Cardiac septum (tissue), 1 donor: ENCODE measurements at places on chromosomes 3 and 15. TPM values are rescaled to one million over a fixed set of nuclear protein-coding genes. Genes with fewer than 3 reads are reported as not detected.
A peak's percentile ranks its signal among the peaks of the same experiment; 100 is the strongest.

- peak; percentile 76 for DNase-seq
These were observed 407.6 kb downstream of the ZIC1 start for GRCh38 chr3:147816752-147817151.

DNA sequence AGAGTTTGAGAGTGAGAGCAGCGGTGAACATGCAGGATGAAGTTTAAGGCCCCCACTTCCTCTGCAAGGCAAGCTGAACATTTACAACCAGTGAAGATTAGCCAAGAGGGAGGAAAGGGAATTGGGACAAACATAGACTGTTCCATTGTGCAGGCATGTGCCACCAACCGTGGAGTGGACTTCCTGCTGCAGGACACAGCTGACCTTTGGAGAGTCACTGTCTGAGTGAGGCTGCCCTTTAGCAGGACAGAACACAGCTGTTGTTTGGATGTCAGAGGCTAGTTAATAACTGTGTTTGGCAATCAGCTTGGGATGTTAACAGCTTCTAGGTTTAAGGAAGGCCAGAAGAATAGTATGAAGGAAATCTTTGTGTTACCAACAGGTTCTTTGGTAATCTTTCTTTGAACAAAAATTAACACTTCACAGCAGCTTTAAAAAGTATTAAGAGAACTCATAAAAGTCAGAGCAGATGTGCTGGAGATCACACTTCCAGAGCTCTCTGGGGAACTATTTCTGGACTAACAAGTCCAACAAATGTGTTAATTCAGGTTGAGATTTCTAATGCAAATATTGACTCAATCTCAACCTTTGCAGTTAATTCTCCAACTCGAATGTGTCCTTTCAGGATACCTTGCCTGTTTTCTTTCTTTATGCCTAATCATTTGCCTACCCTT is 31.4 kb downstream of the CTDSPL start:
- DNase-seq: peak; percentile 81

DNA sequence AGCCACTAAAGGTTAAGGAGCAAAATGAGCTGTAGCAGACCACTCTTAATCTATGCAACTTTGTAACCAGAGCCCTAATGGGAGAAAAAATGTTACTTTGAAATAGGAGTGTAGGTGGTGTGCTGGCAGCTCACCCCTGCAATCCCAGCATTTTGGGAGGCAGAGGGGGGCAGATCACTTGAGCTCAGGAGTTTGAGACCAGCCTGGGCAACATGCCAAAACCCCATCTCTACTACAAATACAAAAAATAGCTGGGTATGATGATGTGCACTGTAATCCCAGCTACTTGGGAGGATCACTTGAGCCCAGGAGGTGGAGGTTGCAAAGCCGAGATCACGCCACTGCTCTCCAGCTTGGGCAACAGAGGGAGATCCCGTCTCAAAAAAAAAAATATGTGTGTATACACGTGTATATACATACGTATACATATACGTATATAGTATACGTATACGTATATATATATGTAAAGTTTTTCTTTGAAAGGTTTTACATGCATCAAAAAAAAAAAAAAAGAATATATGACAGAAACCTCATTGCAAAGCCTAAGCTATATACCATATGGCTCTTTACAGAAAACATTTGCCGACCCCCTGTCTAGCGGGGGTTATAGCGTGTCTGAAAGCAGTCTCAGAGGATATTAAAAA is 15.7 kb downstream of the CAPN7 start:
- DNase-seq: no peak

DNA sequence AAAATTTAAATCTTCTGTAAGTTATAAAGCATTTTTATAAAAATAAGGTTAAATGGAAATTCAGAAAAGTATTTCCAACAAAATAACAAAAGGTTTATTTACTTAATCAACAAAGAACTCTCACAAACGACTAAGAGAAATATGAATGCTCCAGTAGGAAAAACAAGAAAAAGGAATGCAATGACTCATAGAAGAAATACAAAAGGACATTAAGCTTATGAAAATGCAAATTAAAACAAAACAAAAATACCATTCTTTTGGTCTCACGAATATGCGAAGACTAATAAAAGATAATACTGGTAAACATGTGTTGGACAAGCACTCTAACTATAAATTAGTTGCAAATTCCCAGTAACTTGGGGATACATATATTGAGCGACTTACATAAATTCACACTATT is 17.5 kb upstream of the TBC1D5 start:
- no peak for DNase-seq

DNA sequence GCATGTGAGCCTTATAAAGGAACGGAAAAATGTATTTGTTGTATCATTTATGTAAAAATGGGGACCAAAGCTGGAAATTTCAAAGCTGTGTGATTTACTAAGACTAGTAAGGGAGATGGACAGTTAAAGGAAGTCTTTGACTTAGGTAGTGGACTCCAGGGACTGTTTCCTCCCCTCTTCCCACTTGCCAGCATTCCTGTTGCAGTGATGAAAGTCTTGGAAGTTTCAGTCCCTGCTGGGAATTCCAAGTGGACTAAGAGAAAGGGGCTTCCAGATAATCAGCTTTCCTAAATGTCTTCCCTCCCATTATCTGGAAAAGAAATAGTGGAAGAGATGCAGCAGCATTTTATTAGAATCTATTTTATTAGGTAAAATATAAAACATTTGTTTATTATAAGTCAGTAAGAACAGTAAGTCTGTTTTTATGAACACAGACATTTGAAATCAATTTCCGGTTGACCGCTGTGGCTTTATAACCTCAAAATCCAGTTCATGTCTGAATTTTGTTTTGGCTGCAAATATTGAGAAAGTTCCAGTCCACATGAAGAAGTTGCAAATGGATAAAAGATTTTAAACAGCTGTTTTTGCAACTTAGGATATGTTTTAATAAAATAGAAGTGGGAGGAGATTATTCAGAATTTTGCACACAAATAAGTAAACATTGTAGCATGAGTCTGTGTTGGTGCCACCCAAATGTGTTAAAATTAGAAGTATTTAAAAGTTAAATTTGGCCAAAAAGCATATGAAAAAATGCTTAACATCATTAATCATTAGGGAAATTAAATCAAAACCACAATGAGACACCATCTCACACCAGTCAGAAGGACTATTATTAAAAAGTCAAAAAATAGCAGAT is 141.8 kb downstream of the IL20RB start:
- DNase-seq: no peak

- DNase-seq: no peak
These were observed 55.4 kb downstream of the OCA2 start for GRCh38 chr15:28043691-28044091.

GRCh38 chr15:51105430-51106016 is 10.8 kb upstream of the TNFAIP8L3 start:
- no peak for DNase-seq

DNA sequence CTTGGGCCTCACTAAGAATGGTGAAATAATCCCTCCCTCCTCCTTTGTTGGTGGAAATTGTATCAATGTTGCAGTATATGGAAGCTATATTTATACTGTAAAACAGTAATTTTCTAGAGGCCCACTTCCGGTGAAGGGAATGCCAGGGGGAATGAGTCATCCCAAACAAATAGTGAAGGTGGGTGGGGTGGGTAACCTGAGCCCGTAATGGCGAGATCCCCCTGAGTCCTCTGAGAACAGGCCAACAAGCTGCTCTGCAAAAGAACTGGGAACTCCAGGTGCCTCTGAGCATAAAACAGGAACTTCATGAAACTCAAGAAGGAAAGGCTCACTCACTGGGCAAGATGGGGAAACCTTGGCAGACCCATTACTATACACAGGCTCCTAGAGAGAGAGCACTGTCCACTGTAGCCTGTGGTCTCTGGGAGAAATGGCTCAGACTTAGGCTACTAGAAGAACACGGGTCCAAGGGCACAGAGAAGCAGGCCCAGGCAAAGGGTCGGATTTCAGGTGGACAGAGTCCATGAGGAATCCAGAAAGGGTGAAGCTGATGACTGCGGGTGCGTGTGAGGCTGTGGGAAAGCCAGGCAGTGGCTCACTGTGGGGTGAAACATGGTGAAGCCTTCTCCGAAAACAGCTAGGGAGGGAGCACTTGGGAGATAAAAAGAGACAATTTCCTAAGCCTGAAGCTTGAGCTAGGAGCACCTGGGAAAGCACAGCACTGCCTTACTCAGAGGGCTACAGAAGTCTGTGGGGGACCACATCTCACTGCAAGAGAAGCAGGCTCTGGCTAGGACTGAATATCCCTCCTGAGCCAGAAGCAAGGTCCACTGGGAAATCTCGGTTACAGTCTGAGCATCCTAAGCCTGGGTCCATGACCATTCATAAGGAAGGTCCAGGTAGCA is 19.8 kb downstream of the LARP6 start:
- no peak for DNase-seq

DNA sequence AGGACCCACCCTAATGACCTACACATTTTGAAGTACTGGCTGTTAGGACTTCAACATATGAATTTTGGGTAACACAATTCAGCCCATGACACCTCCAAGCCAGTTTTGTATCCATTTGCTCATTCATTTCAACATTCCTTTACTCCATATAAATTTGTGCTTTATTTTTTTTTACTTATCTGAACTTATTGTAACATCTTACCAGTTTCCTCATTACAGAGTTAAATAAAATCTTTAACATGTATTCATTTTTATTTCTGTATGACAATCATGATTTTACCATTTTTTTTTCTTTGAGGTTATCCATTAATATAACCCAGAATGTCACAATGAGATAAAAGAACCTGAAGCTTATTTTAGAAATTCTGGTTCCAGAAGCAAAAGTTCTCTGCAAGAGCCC is 48.0 kb upstream of the ATP1B3 start:
- DNase-seq: no peak

DNA sequence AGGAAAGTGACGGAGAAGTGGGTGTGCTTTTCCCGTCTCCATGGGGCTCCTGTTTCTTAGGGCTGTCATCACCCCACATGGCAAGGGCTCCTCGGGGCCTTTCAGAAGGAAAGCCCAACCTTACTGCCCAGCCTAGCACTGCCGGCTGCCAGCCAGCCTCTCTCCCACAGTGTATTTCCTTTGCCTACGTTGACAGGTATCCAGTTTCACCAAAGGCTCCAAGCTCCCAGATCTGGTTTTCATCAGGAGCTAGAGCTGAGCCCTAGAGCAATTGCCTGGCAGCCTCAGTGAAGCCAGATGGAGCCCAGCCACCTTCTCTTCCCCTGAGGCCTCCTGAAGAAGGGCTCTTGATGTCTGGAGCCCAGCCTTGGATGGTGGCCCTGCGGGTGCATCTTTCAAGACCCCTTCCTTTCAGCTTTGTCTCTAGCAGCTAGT is 20.2 kb downstream of the CRABP1 start:
- DNase-seq: no peak

DNA sequence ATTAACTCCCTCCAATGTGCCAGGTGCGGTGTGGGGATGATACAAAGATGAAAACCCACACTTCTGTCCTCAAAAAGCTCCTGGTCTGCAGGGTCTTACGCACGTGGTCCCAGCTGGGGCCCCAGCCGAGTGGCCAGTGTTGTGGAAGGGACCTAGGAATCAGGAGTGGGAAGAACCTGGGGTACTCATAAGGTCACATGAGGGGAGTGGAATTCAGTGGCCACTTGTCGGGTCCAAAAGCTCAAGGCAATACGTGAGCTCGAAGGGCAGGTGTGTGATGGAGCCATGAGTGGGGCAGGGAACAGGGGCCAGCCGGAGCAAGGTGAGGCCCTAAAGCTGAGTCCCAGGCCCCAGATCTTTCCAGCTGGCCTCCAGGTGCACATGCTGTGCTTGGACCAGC is 260.0 kb upstream of the LYSMD4 start:
- DNase-seq: peak; percentile 43

- DNase-seq: no peak
These were observed 83.9 kb upstream of the MEX3B start for GRCh38 chr15:82129761-82130160.

- DNase-seq: no peak
These were observed 4.8 kb upstream of the FSIP1 start for GRCh38 chr15:39787479-39787878.

DNA sequence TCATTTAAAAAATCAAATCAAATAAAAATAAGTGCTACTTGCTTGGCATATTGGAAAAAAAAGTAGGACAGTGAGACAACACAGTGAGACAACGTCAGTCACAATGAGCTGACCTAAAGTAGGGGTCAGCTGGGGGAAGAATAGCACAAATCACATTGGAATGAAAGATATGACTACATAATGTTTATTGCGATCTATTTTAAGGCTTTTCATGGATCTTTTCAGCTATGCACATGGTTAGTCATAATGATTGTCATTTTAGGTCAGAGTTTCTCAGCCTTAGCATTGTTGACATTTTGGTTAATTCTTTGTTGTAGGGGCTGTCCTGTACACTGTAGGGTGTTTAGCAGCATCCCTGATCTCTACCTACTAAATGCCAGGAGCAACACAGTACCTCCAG is 44.5 kb downstream of the CMSS1 start:
- no peak for DNase-seq

DNA sequence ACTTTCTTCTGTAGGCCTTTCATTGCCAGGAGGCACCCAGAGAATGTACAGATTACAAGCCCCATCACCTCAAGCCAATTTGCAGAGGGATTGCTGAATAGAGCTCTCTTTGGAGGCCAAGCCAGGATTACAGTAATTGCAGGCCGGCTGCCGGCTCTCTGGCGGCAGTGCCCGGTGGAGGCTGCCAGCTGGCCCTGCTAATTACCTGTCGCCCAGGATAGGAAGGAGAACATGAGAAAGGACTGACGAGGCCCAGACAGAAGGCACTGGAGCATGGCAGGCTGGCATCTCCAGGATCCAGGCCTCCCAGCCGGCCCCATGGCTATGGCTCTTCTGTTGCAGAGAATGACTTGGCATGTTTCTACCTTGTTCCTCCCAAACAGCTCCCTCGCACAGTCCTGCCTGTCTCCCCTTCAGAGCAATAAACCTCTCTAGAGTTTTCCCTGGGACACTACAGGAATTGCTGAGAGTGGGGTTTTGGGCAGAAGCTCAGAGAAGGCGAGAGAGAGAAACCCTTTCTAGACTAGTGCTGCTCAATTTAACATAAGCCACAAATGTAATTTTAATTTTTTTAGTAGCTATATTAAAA is 273.6 kb upstream of the PROK2 start:
- no peak for DNase-seq

GRCh38 chr15:87567406-87568030 is 689.0 kb downstream of the NTRK3 start:
- DNase-seq: no peak

Gene TP63
- 0.40 TPM for total RNA-seq

Gene EEFSEC
- 19.3 TPM for total RNA-seq

Gene STAB1
- 52.2 TPM for total RNA-seq

Gene CCR5
- total RNA-seq: 0.81 TPM

Gene TNIK
- total RNA-seq: 42.2 TPM

Gene LTF
- 5.4 TPM for total RNA-seq

Gene DUOXA2
- total RNA-seq: not detected

Gene FOXB1
- total RNA-seq: not detected
